ENCODE measurements at places on chromosomes 2 and 18.

- no peak for DNase-seq
These were observed 43.8 kb downstream of the GBX2 start for GRCh38 chr2:236124182-236124893.

DNA sequence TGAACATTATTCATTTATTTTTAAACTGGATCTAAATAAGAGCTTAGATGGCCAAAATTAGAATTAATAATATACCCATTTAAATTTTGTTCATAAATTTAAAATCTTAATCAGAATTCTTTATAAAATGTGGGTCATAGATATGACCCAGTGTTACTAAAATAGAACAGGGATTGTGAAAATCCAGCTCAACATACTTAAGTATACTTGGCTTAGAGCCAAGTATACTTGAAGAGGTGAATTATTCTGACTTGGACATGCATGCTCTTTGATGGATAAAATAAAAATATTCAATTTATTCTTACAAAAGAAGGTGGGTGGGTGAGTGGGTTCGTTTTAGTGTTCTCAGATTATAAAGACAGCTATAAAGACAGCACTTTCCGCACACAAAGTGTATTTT, 70.7 kb downstream of the SPOPL start:
- DNase-seq: no peak

GRCh38 chr2:120520929-120521912, 175.3 kb downstream of the INHBB start:
- peak; percentile 41 for DNase-seq

- no peak for DNase-seq
These were observed 49.5 kb downstream of the ATIC start for GRCh38 chr2:215361211-215361875.

- DNase-seq: no peak
These were observed 26.8 kb downstream of the AAK1 start for GRCh38 chr2:69616755-69617154.

- DNase-seq: no peak
These were observed 62.4 kb upstream of the MMADHC start for GRCh38 chr2:149650006-149650405.

DNA sequence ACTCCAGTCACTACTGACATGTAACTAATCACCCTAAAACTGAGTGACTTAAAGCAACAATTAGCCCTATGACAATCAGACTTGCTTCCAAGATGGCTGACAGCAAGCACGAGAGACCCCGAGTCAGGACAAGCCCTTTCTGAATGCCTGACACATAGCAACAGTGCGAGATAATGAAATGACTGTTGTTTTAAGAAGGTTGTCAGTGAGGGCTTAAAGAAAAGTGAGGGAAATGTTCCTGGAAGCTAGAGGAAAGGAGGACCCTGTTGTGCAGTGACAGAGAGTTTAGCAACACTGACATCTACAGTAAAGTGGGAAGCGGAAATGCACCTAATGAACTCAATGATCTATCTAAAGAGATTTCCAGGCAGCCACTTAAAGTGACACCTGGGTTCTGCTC, 163.1 kb downstream of the STK39 start:
- no peak for DNase-seq

DNA sequence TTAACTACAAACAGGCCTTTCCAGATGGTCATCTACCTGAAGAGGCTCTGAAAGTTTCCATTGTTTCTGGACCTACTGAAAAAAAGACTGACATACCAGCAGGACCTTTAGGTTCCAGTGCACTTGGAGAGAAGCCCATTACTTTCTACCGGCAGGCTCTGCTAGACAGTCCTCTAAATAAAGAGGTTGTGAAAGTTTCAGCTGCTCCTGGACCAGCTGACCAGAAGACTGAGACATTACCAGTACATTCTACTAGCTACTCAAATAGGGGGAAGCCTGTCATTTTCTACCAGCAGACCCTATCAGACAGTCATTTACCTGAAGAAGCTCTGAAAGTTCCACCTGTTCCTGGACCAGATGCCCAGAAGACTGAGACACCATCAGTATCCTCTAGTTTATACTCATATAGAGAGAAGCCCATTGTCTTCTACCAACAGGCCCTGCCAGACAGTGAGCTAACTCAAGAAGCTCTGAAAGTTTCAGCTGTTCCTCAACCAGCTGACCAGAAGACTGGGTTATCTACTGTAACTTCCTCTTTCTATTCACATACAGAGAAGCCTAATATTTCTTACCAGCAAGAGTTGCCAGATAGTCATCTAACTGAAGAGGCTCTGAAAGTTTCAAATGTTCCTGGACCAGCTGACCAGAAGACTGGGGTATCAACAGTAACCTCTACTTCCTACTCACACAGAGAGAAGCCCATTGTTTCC, 65.8 kb downstream of the ALMS1 start:
- no peak for DNase-seq

DNA sequence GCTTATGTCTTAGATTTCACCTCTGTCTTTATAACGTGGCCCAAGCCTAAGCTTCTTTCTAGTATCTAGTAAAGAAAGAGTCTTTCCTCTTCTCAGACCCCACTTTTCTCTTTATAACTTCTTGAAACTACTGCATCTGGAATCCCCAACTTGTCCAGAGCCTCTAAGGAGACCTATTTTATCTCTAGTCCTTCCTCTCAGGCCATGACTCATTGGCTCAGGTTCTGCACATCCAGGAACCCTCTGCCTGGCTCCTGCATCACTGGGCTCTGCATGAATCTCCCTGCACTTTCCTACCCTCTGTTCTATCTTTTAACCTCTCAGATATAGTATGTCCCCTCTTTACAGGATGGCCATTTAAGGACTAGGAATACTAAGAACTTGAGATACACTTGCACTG, 124.7 kb downstream of the DNAH6 start:
- no peak for DNase-seq

GRCh38 chr18:22632191-22632590, 214.5 kb upstream of the CTAGE1 start:
- DNase-seq: no peak

DNA sequence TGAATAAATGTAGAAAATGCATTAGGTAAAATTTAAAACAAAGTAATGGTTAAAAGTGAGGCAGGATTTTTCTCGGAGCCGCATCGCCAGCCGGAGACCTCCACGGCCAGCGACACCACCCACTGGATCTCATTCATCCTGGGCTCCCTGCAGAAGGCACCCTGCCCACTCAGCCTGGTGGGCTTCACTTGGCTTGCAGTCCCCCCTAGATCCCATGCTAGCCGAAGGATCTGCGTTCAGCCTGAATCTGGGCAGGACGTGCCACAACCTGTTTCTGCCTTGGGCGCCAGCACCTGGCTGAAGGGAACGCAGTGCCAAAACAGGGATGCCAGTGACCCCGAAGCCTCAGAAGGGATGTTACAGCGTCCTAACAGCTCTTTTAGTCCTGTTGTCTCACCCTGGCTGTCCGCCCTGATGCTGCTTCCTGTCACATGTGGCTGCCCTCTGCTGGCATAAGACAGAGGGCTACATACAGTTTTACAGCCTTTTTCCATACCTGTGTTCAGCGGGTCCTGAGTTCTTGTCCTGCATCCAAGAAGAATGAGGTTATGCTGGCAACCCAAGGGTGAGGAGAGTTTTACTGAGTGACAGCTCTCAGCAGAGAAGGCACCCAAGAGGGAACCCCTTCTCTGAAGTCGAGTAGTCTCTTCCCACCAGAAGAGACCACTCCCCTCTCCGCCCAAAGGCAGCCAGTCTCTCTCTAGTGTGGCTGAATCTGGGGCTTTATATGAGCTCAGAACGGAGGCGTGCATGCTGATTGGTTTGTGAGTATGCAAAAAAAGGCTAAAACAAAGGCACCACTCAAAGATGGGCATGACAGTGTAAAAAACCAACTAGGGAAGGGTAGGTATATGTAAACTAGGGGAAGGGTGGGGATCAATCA, 173.1 kb upstream of the GYPC start:
- no peak for DNase-seq

- DNase-seq: no peak
These were observed 545 bp upstream of the CDCA7 start for GRCh38 chr2:173354073-173354581.

- no peak for DNase-seq
These were observed 1.3 kb downstream of the STK39 start for GRCh38 chr2:168246072-168246482.

DNA sequence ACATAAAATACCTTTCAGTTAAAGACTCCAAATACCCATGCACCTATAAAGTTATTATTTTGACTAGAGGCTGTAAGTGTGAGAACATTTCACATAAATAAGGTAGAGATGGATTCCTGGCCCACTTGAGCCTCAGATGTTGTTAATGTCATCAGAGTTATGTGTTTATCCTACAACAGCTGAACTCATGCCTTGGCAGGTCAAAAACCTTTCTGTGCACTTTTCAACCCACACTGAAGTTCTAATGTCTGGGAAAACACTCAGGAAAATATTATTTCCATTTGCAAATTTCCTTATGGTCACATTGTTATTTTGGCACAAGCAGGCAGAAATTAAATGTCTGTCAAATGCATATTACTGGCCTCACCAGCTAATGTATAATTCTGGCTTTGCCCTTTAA, 209.2 kb downstream of the LNPK start:
- DNase-seq: no peak

- no peak for DNase-seq
These were observed 475.6 kb upstream of the MYT1L start for GRCh38 chr2:2806711-2807110.

DNA sequence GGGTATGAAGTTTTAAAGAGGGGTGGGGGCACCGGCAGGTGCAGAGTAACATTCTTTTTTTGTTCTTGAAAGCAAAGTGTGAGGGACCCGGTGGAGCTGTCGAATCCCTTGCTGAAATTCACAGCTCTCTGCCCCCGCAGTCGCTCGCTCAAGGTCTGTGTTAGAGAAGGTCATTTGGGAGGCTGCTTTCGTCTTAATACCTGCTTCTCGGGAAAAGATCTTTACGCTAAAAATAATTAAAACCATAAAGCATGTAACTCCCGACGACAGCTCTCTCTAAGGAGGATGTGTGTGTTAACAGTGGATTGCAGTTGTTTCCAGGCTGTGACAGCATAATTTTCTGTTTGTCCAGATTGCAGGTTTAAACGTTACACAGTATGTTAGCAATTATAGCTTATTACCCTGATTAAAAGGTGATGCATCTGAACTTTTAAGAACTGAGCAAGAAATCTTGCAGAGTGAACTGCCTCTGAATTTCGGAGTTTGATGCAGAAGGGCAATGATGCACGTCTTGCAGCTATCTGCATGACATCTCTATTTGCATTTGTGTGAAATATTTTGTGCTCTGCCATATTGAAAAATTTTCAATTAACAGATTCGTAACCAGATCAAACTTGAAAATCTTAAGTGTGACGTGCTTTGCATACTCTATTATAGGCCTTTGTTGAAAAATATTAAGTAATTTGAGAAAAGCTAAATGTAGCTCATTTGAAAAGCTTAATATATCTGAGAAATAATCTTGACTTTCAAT, 954 bp downstream of the RAPGEF4 start:
- peak; percentile 40 for DNase-seq

GRCh38 chr2:196606516-196606915, 33.0 kb upstream of the CCDC150 start:
- no peak for DNase-seq

DNA sequence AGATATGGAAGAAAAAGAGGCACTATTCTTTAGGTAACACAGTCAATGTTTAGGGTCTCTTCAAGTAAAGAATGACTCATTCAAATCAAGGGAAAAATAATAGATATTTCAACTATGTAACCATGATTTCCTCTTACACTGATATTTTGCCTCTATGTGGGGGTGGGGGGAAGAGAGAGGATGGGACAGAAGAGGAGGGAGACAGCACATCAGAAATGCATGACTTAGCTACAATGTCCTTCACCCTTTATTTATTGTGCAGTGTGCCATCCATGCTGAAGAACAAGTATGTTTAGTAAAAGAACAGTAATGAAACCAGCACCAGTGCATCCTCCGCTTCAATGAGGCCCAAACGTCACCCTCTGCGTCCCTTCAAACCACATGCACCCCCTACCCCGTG, 204.8 kb downstream of the HDAC4 start:
- no peak for DNase-seq

DNA sequence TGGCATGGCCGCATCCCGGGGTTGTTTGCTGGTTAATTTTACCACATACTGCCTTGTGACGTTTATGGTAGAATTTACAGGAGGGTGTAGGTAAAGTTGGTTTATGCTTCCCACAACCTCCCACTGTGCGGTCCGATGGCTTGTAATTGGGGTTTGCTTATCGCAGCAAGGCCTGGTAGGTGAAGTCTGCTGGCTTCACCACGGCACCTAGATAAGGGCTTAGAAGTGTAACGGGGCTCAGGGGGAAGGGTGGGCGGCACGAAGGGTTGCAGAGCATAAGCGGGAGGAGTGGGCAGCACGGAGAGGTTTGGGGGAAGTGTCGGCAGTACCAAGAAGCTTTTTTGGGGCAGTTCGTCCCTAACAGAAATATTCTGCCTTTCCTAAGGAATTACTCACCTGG, 39.0 kb upstream of the TMEM131 start:
- DNase-seq: no peak

DNA sequence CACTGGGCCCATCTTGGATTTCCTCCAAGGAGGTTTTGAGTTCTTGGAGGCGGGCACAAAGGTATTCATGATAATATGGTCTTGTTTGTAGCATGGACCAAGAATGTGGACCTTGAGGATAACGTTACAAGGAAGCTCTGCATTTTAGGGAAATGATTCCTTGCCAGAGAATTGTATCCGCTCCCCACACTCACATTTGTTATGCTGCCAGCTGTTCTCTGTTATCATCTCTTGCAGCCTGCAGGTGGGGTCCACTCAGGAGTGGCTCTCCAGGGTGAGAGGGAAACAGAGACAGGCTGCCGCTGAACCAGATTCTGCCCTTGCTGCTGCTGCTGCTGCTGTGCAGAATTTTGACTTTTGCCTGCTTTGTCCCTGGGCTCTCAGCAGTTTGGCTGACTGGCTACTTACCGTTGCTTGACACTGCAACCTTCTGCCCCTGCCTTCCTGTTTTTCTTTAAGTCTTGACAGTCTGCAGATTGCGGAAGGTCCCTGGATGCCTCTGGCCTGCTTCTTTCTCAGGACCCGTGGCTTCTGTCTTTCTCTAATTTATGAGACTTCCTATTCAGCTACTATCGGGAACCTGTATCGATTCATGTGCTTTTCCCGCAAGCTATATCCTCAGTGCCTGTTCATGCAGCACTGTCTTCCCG, 122.3 kb upstream of the DOCK10 start:
- DNase-seq: peak; percentile 9

DNA sequence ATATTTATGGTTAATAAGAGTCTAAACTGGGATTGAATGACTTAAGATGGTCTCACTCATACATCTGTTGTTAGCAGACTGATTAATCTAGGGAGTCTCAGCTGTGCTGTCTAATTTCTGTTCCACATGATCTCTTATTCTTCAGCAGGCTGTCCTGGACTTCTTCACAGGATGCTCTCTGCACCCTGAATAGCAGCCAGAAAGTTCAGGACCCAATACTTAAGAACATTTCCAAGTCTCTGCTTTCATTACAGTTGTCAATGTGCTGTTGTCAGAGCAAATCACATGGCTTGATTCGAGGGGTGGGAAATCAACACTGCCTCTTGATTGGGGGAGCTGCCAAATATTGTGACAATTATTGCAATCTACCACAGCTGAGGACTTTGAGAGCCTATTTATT, 627.1 kb upstream of the SLC8A1 start:
- no peak for DNase-seq

- no peak for DNase-seq
These were observed 3.6 kb downstream of the GALNT3 start for GRCh38 chr2:165790466-165790865.

Measured in kidney (tissue), 22 donors.